Activated T-cell treated with anti-CD3 and anti-CD28 coated beads, Interleukin-2, amount 50 U/mL, for 72 hours (primary cell): ENCODE measurements at places on chromosomes 5 and 9. TPM values are rescaled to one million over a fixed set of nuclear protein-coding genes. Genes with fewer than 3 reads are reported as not detected.

The GOLM1 gene
- 1.2 TPM for total RNA-seq

The FRRS1L gene
- total RNA-seq = not detected

The SPAAR gene
- total RNA-seq = not detected

The COL27A1 gene
- total RNA-seq = 1.3 TPM

The ELOVL7 gene
- 2.7 TPM for total RNA-seq

The NUTM2F gene
- not detected for total RNA-seq

The INVS gene
- 15.5 TPM for total RNA-seq

The SEMA4D gene
- 182 TPM for total RNA-seq

The CD180 gene
- total RNA-seq = 0.05 TPM

DNA sequence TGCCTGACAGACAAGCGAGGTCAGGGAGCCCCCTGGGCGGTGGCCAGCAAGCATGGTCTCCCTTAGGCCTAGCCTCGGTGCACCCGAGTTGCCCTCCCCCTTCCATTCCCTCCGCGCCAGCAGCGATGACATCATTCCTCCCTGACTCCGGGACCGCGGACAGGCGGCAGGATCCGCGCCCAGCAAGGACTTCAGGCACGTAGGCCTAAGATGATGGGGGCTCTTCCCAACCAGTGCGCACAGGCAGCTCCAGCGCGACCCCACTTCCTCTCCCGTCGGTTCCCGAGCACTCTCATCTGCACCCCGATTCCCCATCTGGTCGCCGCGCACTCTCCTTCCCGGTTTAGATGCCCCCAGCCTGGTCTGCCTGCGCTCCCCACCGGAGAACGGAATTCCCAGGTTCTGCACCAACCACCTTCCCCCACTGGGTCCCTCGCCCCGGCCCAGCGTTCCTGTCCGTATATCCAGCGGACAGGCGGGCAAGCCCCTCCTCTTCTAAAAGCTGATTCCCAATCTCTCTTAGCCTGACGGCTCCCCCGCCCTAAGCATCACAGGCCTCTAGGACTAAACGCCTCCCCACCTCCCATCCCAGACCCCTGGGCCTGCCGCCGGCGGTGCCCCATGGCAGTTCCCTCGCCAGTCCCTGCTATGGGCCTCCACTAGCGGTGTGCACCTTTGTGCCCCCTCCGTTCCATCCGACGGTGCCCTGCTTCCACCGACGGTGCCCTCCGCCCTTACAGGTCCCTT is 931 bp downstream of the FAM219A start:
- DNase-seq = peak; percentile 23
- H3K4me3 ChIP-seq = peak overlapping the region; percentile 90
- H3K27ac ChIP-seq = no peak overlapping the region

DNA sequence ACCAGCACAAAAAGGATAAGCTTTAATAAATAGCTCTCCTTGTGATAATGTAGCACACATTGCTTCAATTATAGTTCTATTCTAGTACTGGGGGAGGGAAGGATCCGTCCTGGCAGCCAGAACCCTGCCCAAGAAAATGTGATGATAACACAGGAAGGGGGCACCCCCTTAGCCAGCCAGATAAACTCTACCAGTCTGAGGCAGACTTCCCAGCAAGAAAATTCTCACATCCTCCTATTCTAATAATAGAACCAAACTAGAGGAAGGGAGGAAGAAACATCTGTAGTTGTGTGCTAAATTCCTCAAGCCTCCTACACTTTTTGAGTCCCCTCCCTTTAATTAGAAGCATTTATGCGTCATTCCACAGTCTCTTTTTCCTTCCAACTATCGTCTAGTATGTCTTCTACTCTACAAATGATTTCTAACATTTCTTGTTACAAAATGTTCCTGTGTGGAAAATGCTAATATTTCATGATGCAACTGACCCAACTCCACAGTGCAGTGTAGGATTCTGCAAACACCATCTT is 261.0 kb downstream of the SEMA5A start:
- H3K27ac ChIP-seq = no peak overlapping the region
- H3K36me3 ChIP-seq = no peaks in the 10 kb centered on the region
- no peaks in the 10 kb centered on the region for H3K4me1 ChIP-seq
- H3K27me3 ChIP-seq = no peaks in the 10 kb centered on the region
- H3K4me3 ChIP-seq = no peak overlapping the region

DNA sequence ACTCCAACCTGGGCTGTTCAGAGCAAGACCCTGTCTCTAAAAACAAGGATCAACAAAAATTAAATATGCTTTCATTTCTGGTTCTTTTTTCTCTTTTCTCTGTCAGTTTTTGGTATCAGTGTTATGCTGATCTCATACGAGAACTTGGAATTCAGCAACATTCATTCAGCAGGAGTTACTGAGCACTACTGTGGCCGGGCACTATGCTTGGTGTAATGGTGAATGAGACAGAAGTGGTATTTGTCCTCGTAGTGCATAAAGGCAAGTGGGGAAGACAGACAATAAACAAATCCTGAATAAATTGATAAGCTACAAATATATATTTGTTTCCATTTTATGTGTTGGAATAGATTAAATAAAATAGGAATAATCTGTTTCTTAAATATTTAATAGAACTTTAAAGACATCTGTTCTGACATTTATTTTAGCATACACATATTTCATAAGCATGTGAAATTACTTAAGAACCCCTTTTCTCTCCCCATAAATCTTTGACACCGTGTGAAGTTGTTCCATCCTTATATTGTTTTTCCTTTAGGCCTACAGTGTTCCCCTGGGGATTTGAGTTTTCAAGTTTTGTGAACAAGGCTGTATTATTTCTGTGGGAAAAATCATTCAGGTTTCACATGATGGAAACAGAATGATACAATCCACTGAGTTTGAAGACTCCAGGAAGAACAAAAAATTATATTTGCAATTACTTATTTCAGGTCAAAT is 24.6 kb downstream of the UBAP1 start:
- H3K4me3 ChIP-seq = no peak overlapping the region
- H3K27ac ChIP-seq = no peak overlapping the region
- peaks cover 4% of the 10 kb centered on the region for H3K36me3 ChIP-seq
- H3K4me1 ChIP-seq = peaks cover 22% of the 10 kb centered on the region

GRCh38 chr5:79181419-79182022 is 54.4 kb upstream of the JMY start:
- no peaks in the 10 kb centered on the region for H3K4me1 ChIP-seq
- H3K27ac ChIP-seq = no peak overlapping the region
- H3K4me3 ChIP-seq = no peak overlapping the region

GRCh38 chr5:157651623-157652376 is 438 bp downstream of the SOX30 start:
- peak; percentile 87 for DNase-seq
- H3K27me3 ChIP-seq = no peaks in the 10 kb centered on the region
- H3K27ac ChIP-seq = no peak overlapping the region
- peaks cover 23% of the 10 kb centered on the region for H3K36me3 ChIP-seq

DNA sequence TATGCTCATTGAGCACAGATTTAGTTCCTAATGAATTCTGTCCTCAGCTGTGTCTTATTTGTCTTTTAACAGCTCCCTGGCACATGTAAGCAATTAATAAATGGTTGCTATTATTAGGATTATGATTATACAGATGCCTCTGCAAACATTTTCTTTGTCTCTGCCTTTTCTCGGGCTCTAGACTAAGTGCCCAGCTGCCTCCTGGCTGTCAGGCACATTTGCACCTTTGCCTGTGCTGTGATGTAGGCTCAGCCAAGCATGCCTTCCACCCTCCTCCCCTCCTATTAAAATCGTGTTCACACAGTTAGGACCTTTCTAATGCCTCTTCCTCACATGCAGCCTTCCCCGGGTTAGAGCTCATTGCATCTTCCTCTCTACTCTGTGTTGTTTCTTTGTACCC is 25.7 kb downstream of the NPR3 start:
- no peak for DNase-seq
- H3K36me3 ChIP-seq = no peaks in the 10 kb centered on the region
- H3K4me1 ChIP-seq = peaks cover 4% of the 10 kb centered on the region
- H3K27ac ChIP-seq = no peak overlapping the region
- H3K4me3 ChIP-seq = no peak overlapping the region

GRCh38 chr5:137751869-137752491 is 2.2 kb downstream of the HNRNPA0 start:
- peak overlapping the region; percentile 97 for H3K27ac ChIP-seq
- H3K36me3 ChIP-seq = peaks cover 13% of the 10 kb centered on the region
- DNase-seq = no peak

DNA sequence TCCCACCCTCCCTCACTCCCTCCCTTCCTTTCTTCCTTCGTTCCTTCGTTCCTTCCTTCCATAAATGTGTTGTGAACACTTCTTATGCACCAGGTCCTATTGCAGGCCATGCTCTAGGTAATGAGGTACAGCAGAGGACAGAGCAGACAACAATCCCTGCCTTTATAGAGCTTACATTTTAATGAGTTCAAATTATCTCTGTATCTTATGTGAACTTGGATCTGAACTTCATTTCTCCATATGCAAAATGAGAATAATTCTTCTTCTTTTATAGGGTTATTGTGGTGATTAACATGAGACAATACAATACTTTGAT is 37.2 kb downstream of the SLC27A6 start:
- H3K4me1 ChIP-seq = no peaks in the 10 kb centered on the region
- H3K36me3 ChIP-seq = no peaks in the 10 kb centered on the region
- H3K27ac ChIP-seq = no peak overlapping the region
- no peak overlapping the region for H3K4me3 ChIP-seq

DNA sequence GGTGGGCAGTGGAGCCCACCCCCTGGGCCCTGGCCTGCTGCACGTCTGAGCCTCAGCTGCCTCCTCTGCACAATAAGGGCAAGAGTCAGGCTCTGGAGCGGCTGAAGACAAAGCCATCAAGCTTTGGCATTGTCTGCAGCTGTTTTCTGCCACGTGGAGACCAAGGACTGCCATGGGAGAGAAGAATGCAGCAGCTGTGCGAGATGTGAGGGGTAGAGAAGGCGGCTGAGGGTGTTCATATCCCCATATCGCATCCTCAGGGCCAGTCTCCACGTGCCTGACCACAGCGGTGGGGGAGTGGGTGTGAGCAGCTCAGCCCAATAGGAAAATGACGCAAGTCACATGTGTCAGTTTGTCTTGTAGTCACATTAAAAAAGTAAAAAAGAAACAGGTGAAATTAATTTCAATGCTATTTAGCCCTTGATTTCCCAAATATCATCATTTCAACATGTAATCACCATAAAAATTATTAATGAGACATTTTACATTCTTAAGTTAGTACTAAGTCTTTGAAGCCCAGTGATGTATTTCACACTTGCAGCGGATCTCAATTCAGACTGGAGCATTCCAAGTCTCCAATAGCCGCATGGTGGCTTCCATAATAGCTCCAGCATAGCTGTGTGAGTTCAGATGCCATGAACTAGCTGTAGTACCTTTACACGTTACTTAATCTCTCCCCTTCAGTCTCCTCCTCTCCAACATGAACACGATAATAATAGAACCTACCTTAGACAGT is 6.6 kb downstream of the C1QTNF2 start:
- no peaks in the 10 kb centered on the region for H3K36me3 ChIP-seq
- H3K27me3 ChIP-seq = peaks cover 25% of the 10 kb centered on the region
- no peaks in the 10 kb centered on the region for H3K4me1 ChIP-seq
- H3K4me3 ChIP-seq = no peak overlapping the region

DNA sequence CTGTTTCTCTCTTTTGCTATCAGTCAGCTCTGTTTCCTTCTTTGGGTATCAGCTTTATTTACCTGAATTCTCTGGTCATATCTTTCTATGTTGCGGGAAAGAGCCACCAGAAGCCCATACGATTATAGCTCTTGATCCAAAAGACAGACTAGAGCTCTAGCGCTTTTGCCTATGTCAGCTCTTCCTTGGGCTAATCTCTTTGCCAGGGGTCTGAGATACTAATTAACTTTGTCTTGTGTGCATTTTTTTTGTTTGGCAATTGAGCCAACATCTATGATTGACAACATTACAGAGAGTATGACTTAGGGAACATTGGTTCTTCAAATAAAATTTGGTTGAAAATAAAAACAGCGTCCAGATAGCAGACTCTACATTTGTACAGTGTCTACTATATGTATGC is 603.0 kb downstream of the KCTD16 start:
- no peaks in the 10 kb centered on the region for H3K27me3 ChIP-seq
- H3K4me3 ChIP-seq = no peak overlapping the region
- H3K27ac ChIP-seq = no peak overlapping the region
- no peak for DNase-seq
- H3K4me1 ChIP-seq = no peaks in the 10 kb centered on the region
- H3K36me3 ChIP-seq = no peaks in the 10 kb centered on the region

GRCh38 chr9:22817181-22817580 is 370.6 kb downstream of the DMRTA1 start:
- no peaks in the 10 kb centered on the region for H3K27me3 ChIP-seq
- no peaks in the 10 kb centered on the region for H3K36me3 ChIP-seq
- H3K4me3 ChIP-seq = no peak overlapping the region
- no peak overlapping the region for H3K27ac ChIP-seq
- DNase-seq = no peak

DNA sequence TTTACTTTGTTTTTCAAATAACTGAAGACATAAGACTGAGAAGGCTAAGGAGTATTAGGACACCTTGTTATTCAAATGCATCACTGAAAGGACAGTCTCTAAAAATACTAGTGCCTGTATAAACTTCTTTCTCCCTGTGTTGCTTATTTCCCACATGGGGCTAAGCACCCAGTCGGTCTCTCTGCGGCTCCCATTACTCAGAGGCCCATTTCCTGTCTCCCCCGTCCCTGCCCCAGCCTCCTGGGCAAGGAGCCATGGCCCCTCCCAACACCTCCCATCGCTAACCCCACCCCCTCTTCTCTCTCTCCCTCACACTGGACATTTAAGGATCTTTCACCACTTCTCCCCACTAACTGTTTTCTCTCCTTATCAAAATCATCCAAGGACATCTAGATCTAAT is 81.9 kb downstream of the EBF1 start:
- peaks cover 11% of the 10 kb centered on the region for H3K4me1 ChIP-seq
- no peak for DNase-seq
- no peak overlapping the region for H3K4me3 ChIP-seq
- peaks cover 5% of the 10 kb centered on the region for H3K27me3 ChIP-seq
- H3K36me3 ChIP-seq = no peaks in the 10 kb centered on the region
- no peak overlapping the region for H3K27ac ChIP-seq

- H3K4me1 ChIP-seq = peaks cover 15% of the 10 kb centered on the region
- H3K4me3 ChIP-seq = no peak overlapping the region
- no peak for DNase-seq
- H3K27ac ChIP-seq = no peak overlapping the region
- no peaks in the 10 kb centered on the region for H3K27me3 ChIP-seq
- peaks cover 26% of the 10 kb centered on the region for H3K36me3 ChIP-seq
Measured at GRCh38 chr9:114899995-114900394, 30.4 kb downstream of the TNFSF8 start.

DNA sequence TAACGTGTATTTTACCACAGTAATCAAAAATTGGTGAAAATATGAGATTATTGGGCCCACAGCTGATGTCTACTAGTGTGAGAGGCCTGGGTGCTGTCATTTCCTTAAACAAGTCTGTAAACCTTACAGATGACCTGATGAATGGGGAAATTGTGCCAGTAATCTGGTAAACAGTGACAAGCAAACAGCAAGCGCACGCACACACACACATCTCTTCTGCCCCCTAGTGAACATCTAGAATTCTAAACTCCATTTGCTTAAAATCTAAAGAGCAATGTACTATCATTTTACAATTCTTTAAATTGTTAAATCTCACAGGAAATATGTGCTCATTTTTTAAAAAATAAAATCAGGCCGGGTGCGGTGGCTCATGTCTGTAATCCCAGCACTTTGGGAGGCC is 7.5 kb upstream of the RAPGEF1 start:
- H3K27ac ChIP-seq = no peak overlapping the region
- peaks cover 23% of the 10 kb centered on the region for H3K4me1 ChIP-seq
- no peak overlapping the region for H3K4me3 ChIP-seq
- H3K27me3 ChIP-seq = no peaks in the 10 kb centered on the region

- H3K36me3 ChIP-seq = no peaks in the 10 kb centered on the region
- no peak overlapping the region for H3K27ac ChIP-seq
- DNase-seq = no peak
- H3K4me3 ChIP-seq = no peak overlapping the region
- peaks cover 36% of the 10 kb centered on the region for H3K4me1 ChIP-seq
Measured at GRCh38 chr5:172447646-172448365, 6.5 kb downstream of the SH3PXD2B start.
